Occipital lobe (tissue), 3 donors: ENCODE measurements at places on chromosomes 1 and 21. TPM values are rescaled to one million over a fixed set of nuclear protein-coding genes. Genes with fewer than 3 reads are reported as not detected.
A peak's percentile ranks its signal among the peaks of the same experiment; 100 is the strongest.

- no peak for DNase-seq
Observed at GRCh38 chr1:156522443-156522970, 21.9 kb upstream of the MEF2D start.

DNA sequence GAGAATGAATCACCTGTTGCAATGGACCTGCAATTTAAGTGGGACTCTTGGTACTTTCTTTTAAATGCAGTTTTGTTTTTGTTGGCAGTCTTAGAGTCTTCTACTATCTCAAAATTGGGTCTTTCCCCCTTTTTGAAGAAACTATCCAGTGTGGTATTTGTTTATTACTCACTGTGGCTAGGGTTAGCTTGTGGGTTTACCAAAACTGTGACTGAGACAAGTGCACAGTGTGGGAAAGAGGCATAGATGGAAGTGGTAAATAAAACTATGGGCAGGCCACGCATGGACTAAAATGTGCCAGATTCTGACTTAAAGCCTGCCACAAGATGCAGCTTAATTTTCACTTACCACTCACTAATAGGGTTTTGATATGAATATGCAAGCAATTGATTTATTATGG lies 1441.7 kb downstream of the PLA2G4A start:
- DNase-seq, result no peak

Gene TTC22
- total RNA-seq, result 0.16 TPM

- DNase-seq, result no peak
Observed at GRCh38 chr1:232452117-232452516, 177.8 kb downstream of the SIPA1L2 start.

GRCh38 chr1:56491441-56491840 lies 87.9 kb downstream of the PLPP3 start:
- no peak for DNase-seq

GRCh38 chr1:4699376-4700301 lies 45.2 kb downstream of the AJAP1 start:
- no peak for DNase-seq

GRCh38 chr1:23177438-23178380 lies 9.1 kb upstream of the LUZP1 start:
- DNase-seq, result peak; percentile 71

DNA sequence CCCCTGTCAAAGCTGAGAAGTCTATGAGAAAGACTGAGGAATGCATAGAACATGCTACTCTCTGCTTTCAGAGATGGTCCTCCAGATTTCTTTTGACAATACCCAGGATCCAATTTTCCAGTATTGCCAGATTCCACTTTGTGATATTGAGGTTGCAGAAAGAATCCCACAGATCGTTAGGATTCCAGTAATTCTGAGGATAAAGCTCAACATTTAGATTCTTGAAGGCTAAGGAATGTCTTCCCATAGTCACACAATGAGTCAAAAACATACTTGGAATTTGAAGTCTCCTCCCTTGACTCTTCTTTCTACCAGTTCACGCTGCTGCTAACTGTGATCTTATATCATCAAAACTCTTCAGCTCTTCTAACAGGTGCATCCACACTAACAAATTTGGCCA lies 57.1 kb downstream of the TNFSF18 start:
- no peak for DNase-seq

Gene OR2L2
- 1.4 TPM for total RNA-seq

Gene CYP2J2
- total RNA-seq, result 0.47 TPM

- no peak for DNase-seq
Observed at GRCh38 chr1:119859647-119860046, 36.7 kb downstream of the ADAM30 start.

Gene RXFP4
- not detected for total RNA-seq

Gene TMEM81
- total RNA-seq, result 3.4 TPM

- no peak for DNase-seq
Observed at GRCh38 chr1:117857418-117857817, 72.0 kb downstream of the GDAP2 start.

DNA sequence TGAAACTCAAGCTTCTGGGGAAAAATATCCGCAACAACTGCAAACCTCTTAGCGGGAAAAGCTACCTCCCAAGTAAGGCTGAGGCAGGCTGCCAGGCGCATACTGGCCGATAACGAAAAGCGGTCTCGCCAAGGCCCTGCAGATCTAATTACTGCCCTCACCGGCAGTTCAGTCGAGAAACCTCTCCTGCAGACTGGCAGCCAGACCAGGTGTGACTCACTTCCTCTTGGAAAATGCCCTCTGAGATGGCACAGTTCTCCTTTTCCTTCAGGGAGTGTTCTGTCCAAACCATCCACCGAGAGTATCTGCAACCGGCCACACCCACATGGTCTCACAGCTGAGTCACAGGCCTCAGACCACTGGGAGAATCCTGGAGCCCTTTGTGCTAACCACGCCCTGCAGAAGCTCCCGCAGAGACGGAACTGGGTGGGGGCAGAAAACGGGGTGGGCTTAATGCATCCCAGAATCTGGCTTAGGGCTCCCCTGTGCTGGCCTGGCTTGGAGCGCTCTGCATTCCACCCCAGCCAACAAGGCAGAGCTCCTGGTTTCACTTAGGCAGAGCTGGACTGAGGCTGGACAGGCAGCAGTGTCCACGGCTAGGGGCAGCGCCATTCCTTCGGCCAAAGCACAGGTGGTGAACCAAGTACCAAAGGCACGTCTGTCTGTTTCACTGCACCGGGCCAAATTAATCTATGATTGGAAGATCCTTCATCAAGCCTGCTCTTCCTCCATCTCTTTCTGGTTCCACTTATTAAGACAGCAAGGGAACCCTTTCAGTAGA lies 1.2 kb downstream of the S100A10 start:
- no peak for DNase-seq

- peak; percentile 8 for DNase-seq
Observed at GRCh38 chr1:206706298-206706791, 21.6 kb downstream of the MAPKAPK2 start.

Gene CHIA
- total RNA-seq, result not detected

- no peak for DNase-seq
Observed at GRCh38 chr1:50982611-50983010, 12.6 kb downstream of the CDKN2C start.

Gene IGFN1
- not detected for total RNA-seq

DNA sequence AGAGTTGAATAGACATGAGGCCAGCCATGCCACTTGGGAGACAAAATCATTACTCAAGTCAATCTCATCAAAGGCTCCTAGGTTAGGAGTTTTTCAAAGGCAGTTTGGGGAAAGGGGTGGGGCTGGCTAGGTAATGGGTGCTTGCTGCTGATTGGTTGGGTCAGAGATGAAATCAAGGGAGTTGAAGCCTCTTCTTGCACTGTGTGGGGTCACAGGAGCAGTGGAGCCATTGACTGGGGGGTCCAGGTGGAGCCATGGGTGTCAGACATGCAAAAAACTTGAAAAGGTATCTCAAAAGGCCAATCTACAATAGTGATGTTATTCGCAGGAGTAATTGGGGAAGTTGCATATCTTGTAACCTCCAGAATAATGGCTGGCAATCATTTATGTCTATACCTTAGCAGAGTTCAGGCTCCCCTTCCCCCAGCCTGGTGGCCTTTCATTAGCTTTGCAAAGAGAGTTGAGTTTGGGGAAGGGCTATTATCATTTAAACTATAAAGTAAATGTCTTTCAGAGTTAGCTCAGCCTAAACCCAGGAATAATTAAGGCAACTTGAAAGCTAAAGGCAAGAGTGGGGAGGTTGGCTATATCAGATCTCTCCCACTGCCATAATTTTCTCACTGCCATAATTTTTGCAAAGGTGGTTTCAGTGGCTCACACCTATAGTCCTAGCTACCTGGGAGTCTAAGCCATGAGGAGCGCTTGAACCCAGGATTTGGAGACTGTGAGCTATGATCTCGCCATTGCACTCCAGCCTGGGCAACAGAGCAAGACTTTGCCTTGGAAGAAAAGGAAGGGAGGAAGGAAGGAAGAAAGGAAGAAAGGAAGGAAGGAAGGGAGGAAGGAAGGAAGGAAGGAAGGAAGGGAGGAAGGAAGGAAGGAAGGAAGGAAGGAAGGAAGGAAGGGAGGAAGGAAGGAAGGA lies 7.8 kb upstream of the PINK1 start:
- DNase-seq, result no peak

DNA sequence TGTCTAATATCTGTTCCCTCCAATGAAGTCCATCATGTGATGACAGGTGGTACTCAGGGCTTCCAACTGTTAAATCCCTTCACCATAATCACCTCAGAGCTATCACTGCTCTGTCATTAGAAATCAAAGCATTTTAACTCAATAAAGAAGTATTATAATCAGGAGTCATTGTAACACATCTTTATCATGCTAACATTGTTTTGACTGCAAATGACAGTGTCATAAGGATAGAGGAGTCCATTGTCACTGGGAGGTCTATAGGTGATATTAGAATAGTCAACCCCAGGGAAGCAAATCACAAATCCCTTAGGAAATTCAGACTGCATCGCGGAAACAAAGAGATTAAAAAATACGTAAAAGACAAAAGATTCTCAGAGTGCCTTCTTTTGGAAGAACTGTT lies 30.8 kb downstream of the LRRC53 start:
- DNase-seq, result no peak

DNA sequence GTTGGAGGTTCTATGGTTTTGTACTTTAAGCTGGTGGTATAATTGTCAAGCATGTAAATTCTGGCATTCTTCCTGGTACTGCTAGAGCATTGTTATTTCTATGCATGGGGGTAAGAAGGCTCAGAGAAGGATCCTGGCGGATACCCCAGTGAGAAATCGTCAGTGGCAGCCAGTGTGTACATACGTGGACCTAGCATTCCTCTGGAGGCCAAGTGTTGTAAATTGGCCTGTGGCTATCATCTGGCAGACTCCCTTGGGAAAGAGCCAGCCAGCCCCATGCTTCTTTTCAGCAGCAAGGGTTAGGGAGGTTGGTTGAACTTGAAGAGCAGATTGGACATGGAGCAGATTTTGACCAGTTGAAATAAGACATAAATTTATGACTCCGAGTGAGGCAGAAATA lies 5.2 kb upstream of the AGO3 start:
- no peak for DNase-seq

Gene LCA5L
- total RNA-seq, result not detected

DNA sequence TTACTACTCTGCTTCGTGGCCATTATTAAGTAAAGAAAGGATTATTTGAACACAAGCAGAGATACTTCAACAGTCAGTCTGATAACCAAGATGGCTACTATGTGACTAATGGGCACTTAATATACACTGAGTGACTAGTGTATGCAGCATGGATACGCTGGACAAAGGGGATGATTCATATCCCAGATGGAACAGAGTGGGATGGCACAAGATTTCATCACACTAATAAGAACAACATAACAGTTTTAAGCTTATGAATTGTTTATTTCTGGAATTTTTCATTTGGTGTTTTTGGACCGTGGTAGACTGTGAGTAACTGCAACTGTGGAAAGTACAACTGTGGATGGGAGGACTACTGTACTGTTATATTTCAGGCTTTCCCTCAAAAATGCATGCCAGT lies 9.4 kb downstream of the ZCCHC17 start:
- no peak for DNase-seq

Gene OR10J1
- total RNA-seq, result not detected

Gene KCNE2
- total RNA-seq, result not detected

DNA sequence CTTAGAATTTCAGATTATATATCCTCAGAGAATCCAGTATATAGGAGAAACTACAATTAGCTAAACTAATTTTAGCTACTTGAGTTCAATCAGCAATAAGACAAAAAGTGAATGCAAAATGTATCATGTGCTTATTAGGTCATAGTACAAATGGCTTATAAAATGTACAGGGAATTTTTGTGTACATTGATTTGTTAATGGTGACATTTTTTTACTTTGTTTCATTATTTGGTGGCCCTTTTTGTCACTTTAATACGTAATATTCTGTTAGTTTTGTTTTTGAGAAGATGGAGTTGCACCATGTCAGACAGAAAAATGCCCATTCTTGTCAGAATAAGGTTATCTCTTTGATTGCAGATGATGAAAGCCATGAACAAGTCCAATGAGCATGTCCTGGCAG lies 33.6 kb downstream of the CC2D1B start:
- no peak for DNase-seq

DNA sequence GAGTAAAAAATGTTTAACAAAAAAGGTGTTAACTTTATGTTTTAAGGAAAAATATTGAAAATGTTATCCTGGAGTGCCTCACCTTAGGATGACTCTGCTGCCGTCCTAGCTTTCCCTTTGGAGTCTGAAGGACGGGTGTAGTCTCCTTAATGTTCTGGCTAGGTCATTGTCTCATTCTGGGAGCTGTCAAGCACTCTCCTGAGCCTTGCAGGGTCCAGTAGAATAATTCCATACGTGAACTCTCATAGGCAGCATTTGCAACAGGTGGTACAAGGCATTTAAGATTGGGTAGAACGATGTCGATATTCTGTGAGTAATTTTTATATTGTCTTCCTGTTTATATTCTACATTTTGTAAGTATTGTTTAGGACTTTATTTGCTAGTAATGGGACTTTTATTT lies 283.6 kb upstream of the C1orf105 start:
- DNase-seq, result no peak

- no peak for DNase-seq
Observed at GRCh38 chr1:204730826-204731459, 45.4 kb upstream of the LRRN2 start.
